Prostate gland (tissue), 2 donors: ENCODE measurements at places on chromosomes 6 and 20.

- no peak overlapping the region for H3K4me3 ChIP-seq
- no peak overlapping the region for H3K27ac ChIP-seq
- no peaks in the 10 kb centered on the region for H3K27me3 ChIP-seq
- no peaks in the 10 kb centered on the region for H3K4me1 ChIP-seq
- H3K36me3 ChIP-seq = no peaks in the 10 kb centered on the region
Observed at GRCh38 chr6:108697561-108698161, 136.9 kb downstream of the FOXO3 start.

GRCh38 chr6:170237999-170238740 lies 52.7 kb downstream of the DLL1 start:
- no peaks in the 10 kb centered on the region for H3K36me3 ChIP-seq
- H3K4me1 ChIP-seq = no peaks in the 10 kb centered on the region
- no peak overlapping the region for H3K27ac ChIP-seq
- DNase-seq = no peak
- no peaks in the 10 kb centered on the region for H3K27me3 ChIP-seq

- no peaks in the 10 kb centered on the region for H3K4me1 ChIP-seq
- no peaks in the 10 kb centered on the region for H3K36me3 ChIP-seq
- no peak overlapping the region for H3K27ac ChIP-seq
- H3K27me3 ChIP-seq = no peaks in the 10 kb centered on the region
Observed at GRCh38 chr6:89985751-89986493, 91.7 kb downstream of the GJA10 start.

DNA sequence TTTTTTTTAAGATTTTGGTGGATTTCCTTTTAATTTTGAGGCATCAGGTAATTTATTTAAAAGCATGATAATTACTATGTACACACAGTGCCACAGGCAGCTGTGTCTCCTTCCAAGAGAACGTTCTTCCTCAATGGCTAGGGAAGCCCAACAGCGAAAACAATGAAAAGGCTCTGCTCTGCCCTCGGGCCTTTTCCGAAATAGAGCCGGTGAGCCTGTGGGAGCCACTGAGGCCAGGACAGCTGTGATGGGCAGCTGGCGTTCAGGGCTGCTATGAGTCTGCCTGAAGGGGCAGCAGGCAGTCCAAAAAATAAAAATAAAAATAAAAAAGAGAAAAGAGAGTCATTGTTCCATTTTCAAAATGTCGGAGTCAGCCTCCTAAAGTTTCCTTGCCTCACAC lies 443.8 kb downstream of the KIF16B start:
- no peaks in the 10 kb centered on the region for H3K36me3 ChIP-seq
- no peaks in the 10 kb centered on the region for H3K4me1 ChIP-seq
- H3K27ac ChIP-seq = no peak overlapping the region
- H3K4me3 ChIP-seq = no peak overlapping the region
- no peak for DNase-seq

DNA sequence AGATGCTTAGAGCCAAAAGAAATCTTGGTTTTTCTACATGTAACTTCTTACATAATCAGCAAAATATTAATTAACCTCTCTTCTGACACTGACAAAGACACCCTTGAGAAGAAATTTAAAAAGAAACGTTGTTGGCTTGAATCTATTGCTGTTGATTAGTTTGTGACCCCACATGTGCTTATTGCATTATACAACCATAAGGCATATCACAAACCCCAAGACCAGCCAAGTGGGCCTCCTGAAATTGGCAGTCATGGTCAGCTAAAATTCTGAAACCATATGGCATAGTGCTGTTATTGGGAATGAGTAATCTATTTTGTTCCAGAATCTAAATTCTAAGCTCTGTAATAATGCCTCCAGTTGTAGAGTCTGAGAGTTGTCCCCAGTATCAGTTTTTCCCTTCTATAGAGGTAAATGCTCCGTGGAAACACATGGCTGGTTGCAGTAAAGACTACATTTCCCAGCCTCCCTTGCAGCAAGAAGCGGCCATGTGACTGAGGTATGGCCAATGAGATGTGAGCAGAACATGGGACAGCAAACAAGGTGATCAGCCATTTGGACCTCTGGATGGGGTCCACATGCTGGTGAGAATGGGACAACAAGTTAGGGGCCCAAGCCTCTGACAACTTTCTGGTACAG lies 42.3 kb upstream of the PTPN1 start:
- H3K27ac ChIP-seq = no peak overlapping the region
- H3K4me1 ChIP-seq = no peaks in the 10 kb centered on the region
- H3K36me3 ChIP-seq = no peaks in the 10 kb centered on the region
- H3K4me3 ChIP-seq = no peak overlapping the region
